Esophagus (tissue), 2 donors: ENCODE measurements at places on chromosomes 13 and 19. TPM values are rescaled to one million over a fixed set of nuclear protein-coding genes. Genes with fewer than 3 reads are reported as not detected.

TRIP10 gene
- polyA plus RNA-seq, result 519 TPM

C1QTNF9B gene
- 0.16 TPM for polyA plus RNA-seq

CAPN12 gene
- 4.1 TPM for polyA plus RNA-seq

TUBA3C gene
- not detected for polyA plus RNA-seq

TEX29 gene
- 0.24 TPM for polyA plus RNA-seq

LILRA6 gene
- polyA plus RNA-seq, result 0.26 TPM

MEIOSIN gene
- not detected for polyA plus RNA-seq

SCN1B gene
- 1.1 TPM for polyA plus RNA-seq

SULT2A1 gene
- polyA plus RNA-seq, result 0.02 TPM

ZNF566 gene
- 2.2 TPM for polyA plus RNA-seq

PRR20C gene
- polyA plus RNA-seq, result not detected

NLRP9 gene
- not detected for polyA plus RNA-seq

CD33 gene
- polyA plus RNA-seq, result 0.69 TPM

MISP gene
- 0.08 TPM for polyA plus RNA-seq

KIR3DL1 gene
- polyA plus RNA-seq, result not detected

HSPB6 gene
- 12.5 TPM for polyA plus RNA-seq

MAP2K7 gene
- 12.8 TPM for polyA plus RNA-seq

NCAN gene
- 0.02 TPM for polyA plus RNA-seq

RPL13A gene
- 2,695 TPM for polyA plus RNA-seq

CYP4F2 gene
- 0.01 TPM for polyA plus RNA-seq

ZSCAN5B gene
- 0.04 TPM for polyA plus RNA-seq

OR4F17 gene
- polyA plus RNA-seq, result not detected

CEACAM20 gene
- polyA plus RNA-seq, result not detected

ADGRE2 gene
- polyA plus RNA-seq, result 0.73 TPM

RFPL4A gene
- not detected for polyA plus RNA-seq

ZNF682 gene
- polyA plus RNA-seq, result 6.2 TPM

ZNF66 gene
- 1.2 TPM for polyA plus RNA-seq

CEACAM4 gene
- 0.58 TPM for polyA plus RNA-seq

PRR19 gene
- polyA plus RNA-seq, result 0.81 TPM
